AG04450 (cell line): ENCODE measurements at places on chromosomes 2 and 18.

DNA sequence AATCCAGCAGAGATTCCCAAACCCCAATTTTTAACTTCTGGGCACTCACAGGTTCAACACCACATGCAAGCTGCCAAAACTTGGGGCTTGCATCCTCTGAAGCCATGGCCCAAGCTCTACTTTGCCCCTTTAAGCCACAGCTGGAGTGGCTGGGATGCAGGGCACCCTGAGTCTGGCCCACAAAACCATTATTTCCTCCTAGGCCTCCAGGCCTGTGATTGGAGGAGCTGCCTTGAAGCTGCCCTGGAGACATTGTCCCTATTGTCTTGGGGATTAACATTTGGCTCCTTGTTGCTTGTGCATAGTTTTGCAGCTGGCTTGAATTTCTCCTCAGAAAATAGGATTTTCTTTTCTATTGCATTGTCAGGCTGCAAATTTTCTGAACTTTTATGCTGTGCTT lies 109.8 kb upstream of the RPRM start:
- DNase-seq, result no peak

DNA sequence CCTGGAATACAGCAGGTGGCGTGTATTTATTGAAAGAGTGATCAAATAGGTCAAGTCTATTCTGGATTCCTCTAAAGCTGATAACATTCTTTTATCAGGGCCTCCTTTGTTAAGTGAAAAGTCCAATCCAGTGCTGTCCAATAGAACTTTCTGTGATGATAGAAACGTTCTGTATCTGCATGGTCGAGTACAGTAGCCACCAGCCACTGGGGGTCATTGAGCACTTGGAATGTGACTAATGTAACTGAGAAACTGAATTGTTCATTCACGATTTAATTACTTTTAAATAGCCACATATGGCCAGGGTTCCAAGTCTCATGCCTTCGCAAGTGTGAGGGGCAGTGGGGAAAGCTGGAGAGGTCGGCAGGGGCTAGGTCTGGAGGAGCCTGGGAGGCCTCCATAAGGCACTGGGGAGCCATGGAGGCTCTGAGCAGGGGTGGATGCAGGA lies 20.5 kb downstream of the SH2D6 start:
- DNase-seq, result no peak

DNA sequence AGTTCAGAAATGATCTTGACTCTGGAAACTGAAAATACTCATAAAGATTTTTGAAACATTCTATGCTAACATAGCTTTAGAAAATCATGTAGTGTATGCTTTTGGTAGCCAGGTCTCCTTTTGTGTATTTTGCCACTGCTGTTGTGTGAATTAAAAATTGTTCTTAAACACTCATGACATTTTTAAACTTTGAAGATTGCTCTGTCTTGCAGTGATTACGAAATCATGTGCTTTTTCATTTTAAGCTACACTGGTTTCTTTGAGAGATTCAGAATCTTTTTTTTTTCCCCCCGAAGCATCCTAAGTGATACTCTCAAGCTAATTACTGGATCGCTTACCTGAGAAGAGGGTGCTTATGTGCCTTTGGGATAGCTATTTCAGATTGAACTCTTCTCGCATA lies 60.0 kb downstream of the ANKRD12 start:
- no peak for DNase-seq

DNA sequence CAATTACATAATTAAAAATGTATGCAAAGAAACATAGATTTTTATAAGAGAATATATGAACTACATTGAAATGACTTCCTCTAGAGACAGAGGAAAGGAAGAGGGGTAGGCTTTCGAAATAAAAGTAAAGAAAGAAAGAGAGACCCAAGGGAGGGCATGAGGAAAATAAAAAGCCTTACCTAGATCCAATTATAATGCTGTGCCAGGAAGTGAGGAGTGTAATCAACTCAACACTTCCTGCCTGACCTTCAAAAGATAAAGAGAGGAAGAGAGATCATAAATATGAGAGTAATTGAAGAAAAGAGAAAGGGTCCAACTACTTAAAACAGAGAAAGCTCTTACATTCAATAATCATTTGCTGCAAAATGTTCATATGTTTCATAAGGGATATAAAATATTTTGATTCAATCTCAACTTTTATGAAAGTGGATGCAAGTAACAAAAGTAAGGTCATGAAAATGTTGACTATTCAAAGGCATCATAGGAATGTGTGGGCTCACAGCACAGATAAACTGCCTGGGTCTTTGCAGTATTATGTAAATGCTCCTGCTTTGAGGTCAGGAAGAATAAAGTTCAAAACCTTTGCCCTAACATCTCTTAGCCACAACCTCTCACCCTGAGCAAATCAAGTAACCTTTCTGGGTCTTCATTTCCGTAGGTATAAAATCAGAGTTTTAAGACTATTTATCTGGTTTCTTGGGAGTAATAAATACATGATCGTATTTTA lies 1237.7 kb downstream of the LRP1B start:
- no peak for DNase-seq

DNA sequence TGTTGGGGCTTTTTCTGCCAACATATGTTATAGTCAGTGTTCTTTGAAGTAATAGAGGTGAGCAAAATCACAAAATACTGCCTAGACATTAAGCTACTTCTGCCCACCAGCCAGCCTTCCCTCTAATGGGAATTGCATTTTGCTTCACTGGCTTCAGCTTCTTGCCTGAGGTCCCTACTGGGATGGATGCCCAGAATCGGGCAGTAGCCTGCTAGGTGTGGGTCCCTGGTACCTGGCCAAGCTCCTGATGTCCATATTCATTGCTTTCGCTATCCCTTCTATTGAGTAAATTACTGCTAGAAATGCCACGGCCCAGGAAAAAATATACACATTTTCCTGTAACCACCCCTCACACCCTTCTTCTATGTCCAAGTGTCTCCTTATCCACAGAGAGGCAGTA lies 27.0 kb downstream of the CRYGD start:
- DNase-seq, result no peak

DNA sequence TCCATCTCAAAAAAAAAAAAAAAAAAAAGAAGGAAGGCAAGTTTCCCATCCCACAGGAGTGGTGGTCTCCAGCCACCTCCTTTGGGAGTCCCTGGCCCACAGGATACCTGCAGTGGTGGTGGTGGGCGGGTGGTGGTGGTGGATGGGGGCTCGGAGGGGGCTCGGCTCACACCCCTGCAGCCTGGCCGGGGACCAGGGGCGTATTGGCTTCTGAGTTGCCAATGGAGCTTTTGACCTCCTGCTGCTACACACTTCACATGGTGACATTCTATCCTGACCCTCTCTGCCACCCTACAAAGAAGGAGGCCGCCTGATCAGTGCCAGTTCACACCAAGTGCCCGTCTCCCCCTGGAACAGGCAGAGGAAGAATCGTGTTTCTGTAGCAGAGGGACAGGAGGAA lies 119.6 kb downstream of the NFATC1 start:
- no peak for DNase-seq

GRCh38 chr2:44752761-44753160 lies 188.7 kb upstream of the SIX3 start:
- DNase-seq, result no peak

- no peak for DNase-seq
Observed at GRCh38 chr2:54629914-54630857, 93.3 kb upstream of the EML6 start.

- DNase-seq, result no peak
Observed at GRCh38 chr2:226910384-226910783, 74.5 kb downstream of the RHBDD1 start.

DNA sequence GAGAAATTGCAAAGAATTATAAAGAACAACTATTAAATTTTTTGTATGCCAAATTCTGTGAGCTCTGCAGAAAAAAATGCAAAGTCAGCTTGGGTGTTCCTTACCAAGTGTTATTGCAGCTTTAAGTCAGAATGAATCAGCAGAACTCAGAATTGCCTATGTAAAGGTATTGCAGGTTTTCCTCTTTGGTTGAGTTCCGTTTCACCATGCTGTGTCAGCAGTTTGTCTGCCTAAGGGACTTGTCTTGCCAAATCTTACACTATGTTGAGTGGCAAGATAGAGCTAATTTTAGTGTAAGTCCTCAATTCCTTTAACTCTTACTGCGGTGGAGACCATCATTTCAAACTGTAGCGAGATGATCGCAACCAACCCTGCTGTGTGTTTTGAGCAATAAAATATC lies 38.8 kb downstream of the ADAM23 start:
- no peak for DNase-seq
